ENCODE measurements at places on chromosomes 2 and 18.

- no peak for DNase-seq
Observed at GRCh38 chr2:184577743-184578142, 20.6 kb upstream of the ZNF804A start.

- DNase-seq = no peak
Observed at GRCh38 chr2:30655660-30656059, 151.6 kb downstream of the CAPN13 start.

DNA sequence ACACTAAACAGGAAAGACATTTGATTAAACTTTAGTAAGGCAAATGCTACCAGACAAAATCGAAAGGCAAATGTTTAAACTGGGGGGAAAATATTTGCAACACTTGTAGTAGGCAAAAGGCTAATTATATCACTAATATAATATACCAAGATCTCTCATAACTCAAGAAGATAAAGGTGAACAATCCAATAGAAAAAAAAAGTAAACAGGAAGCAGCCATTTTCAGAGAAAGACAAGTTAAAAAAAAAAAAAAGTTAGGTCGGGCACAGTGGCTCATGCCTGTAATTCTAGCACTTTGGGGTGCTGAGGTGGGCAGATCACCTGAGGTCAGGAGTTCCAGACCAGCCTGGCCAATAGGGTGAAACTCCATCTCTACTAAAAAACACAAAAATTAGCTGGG, 4.4 kb upstream of the ACTG2 start:
- DNase-seq = no peak

DNA sequence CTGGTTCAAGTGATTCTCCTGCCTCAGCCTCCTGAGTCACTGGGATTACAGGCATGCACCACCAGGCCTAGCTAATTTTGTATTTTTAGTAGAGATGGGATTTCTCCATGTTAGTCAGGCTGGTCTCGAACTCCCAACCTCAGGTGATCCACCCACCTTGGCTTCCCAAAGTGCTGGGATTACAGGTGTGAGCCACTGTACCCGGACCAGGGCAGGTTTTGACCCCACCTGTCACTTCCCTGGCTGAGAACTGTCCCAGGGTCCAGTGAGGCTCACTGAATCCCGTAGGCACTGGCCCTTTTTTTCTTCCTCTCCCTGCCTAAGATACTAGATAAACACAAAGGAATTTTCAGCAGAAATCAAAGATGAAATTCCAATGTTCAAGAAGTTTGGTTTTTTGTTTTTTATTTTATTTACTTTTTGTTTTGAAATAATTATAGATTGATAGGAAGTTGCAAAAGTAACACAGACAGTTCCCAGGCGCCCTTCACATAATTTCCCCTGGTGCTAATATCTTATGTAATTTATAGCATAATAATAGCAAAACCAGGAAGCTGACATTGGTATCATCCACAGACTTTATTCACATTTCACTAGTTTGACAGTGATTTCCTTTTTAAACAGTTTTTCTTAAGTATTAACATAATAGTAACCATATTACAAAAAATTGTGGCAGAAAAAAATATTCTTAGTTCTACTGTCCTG, 52.4 kb upstream of the B3GNT7 start:
- DNase-seq = no peak

All from CD4-positive, alpha-beta T cell treated with Interleukin-6 at 100 ng/mL for 8 hours (primary cell).